ENCODE measurements at places on chromosomes 4 and X.

- H3K4me1 ChIP-seq: peaks cover 10% of the 10 kb centered on the region
- H3K27ac ChIP-seq: peak overlapping the region; percentile 73
- H3K4me3 ChIP-seq: peak overlapping the region; percentile 41
- H3K36me3 ChIP-seq: no peaks in the 10 kb centered on the region
Observed at GRCh38 chr4:25863347-25863784, 578 bp upstream of the SEL1L3 start.

- no peaks in the 10 kb centered on the region for H3K27me3 ChIP-seq
- H3K36me3 ChIP-seq: no peaks in the 10 kb centered on the region
- no peak overlapping the region for H3K27ac ChIP-seq
- H3K4me3 ChIP-seq: no peak overlapping the region
Observed at GRCh38 chr4:171117457-171117856, 695.7 kb upstream of the GALNTL6 start.

GRCh38 chr4:25536564-25537320, 118.9 kb upstream of the SLC34A2 start:
- H3K4me3 ChIP-seq: no peak overlapping the region
- no peak for DNase-seq
- no peaks in the 10 kb centered on the region for H3K4me1 ChIP-seq
- H3K27ac ChIP-seq: no peak overlapping the region
- H3K27me3 ChIP-seq: no peaks in the 10 kb centered on the region

DNA sequence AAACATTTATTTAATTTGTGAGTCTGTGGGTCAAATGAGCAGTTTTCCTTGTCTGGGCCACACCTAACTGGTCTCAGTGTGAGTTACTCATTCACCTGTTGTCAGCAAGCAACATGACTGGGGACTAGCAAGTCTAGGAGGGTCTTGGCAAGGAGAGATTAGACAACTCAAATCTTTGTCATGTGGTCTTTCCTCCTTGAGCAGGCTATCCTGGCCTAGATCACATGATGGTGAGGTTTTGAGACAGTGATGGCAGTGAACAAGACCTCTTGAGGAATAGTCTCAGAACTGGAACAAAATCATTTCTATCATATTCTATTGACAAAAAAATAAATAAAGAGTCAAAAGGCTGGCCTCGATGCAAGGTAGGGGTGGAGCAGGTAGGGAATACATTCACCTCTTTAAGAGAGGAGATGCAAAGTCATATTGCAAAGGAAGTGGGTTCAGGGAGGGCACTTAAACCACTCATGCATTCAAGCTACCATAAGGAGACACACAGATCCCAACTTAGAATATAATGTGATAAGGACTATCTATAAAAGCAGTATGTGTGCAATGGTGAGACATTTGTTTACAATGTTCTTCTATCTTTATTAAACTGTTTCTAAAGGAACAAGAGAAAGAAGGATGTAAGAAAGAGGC, 135.7 kb downstream of the ZNF330 start:
- no peaks in the 10 kb centered on the region for H3K4me1 ChIP-seq
- DNase-seq: no peak
- H3K27ac ChIP-seq: no peak overlapping the region

DNA sequence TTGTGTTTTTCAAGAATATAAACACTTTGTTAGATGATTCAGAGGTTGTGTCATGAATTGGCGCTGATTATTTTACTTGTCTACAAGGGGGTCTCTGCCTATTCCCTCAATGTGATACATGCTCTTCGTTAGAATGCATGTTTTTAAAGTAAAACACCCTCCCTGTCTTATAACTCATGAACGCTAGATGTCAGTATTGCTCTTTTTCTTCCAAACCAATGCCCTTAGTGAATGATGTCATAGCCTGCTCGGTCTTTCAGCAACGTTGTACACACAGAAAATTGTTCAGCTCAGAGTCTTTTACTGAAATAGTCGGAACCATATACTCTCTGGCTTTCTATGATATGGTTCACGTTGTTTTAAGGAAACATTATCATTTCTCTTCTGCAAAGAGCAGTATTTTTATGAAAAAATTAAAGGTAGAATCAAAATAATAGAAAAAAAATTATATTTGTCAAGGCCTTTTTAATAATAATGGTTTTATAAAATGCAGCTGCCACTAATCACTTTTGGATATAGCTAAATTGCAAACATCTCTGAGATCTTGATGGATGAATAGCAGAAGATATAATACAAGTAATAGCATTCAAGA, 292.9 kb downstream of the TLL1 start:
- H3K4me3 ChIP-seq: no peak overlapping the region
- no peaks in the 10 kb centered on the region for H3K36me3 ChIP-seq
- DNase-seq: peak; percentile 18
- H3K4me1 ChIP-seq: no peaks in the 10 kb centered on the region
- no peaks in the 10 kb centered on the region for H3K27me3 ChIP-seq

DNA sequence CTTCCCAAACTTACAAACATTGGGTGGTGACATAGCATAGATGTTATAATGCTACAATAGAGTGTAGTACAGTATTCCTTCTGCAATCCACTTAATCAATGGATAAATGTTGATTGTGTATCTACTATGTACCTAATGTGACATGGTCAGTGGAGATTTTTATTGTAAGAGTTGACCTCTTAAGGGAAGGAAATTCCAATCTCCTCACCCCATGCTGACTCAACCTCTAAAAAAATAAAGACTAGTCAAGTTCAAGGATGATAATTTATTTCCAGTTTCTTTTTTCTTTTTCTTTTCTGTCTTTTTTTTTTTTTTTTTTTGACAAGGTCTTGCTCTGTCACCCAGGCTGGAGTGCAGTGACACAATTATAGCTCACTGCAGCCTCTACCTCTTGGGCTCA, 206.5 kb upstream of the STS start:
- H3K4me3 ChIP-seq: no peak overlapping the region
- no peak for DNase-seq
- no peak overlapping the region for H3K27ac ChIP-seq

- H3K27ac ChIP-seq: no peak overlapping the region
- no peaks in the 10 kb centered on the region for H3K36me3 ChIP-seq
- DNase-seq: no peak
- H3K4me3 ChIP-seq: no peak overlapping the region
- no peaks in the 10 kb centered on the region for H3K4me1 ChIP-seq
- no peaks in the 10 kb centered on the region for H3K27me3 ChIP-seq
Observed at GRCh38 chrX:72536542-72536941, 36.1 kb downstream of the HDAC8 start.

DNA sequence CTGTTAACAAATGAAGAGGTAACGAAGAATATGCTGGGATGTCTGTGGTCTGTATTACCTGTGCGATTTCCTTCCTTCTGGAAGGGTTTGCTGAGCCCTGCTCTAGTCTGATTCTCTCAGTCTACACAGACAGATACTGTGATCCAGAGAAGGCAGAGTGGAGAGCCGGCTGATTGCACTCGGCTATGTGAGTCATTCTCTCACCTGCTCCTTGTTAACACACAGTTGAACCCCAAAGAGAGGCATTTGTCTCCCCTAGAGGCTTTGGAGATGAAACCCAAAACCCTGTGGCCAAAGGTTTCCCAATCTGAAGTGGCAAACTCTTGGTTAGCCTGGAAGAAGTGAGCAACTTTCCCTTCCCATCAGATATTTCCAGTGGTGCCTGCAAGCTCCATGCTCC, 78.1 kb upstream of the GPC4 start:
- no peaks in the 10 kb centered on the region for H3K36me3 ChIP-seq
- DNase-seq: no peak
- H3K4me1 ChIP-seq: no peaks in the 10 kb centered on the region
- H3K27me3 ChIP-seq: no peaks in the 10 kb centered on the region
- no peak overlapping the region for H3K27ac ChIP-seq

DNA sequence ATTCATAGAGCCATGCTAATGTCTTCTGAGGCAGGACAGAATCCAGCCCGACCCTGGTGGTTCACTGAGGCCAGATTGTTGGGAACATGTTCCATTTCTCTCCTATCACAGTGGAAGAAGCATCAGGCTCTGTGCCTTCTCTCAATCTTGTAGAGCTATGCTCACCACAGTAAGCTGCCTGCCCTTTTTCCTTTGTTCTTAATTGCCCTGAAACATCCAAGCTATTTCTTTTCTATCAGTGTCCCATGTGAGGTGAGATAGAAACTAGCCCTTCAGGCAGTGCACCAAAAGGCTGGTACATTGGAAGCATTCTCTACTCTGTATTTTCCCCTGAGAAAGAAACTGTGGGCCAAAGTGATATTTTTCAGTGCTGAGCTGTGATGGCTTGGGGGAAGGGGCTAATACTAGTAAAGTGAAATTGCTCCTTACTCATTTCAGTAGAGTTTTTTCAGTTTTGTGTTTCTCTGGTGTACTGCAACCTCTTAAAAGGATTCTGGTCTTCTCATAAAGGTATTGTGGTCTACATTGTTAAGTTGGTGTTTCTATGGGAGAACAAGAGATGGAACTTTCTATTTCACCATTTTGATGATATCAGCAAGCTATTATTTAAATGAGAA, 611.2 kb downstream of the RPA4 start:
- DNase-seq: no peak
- H3K36me3 ChIP-seq: no peaks in the 10 kb centered on the region
- H3K4me3 ChIP-seq: no peak overlapping the region
- no peaks in the 10 kb centered on the region for H3K27me3 ChIP-seq

- no peak for DNase-seq
- no peak overlapping the region for H3K27ac ChIP-seq
- no peaks in the 10 kb centered on the region for H3K27me3 ChIP-seq
- no peak overlapping the region for H3K4me3 ChIP-seq
- H3K36me3 ChIP-seq: no peaks in the 10 kb centered on the region
Observed at GRCh38 chr4:76341063-76341462, 34.5 kb downstream of the STBD1 start.

Data from colonic mucosa (tissue), 4 donors.